ENCODE measurements at places on chromosomes 4 and X. TPM values are rescaled to one million over a fixed set of nuclear protein-coding genes. Genes with fewer than 3 reads are reported as not detected.

Gene GAB3
- polyA plus RNA-seq = 9.3 TPM

Gene STAP1
- 11.4 TPM for polyA plus RNA-seq

Gene SHOX
- not detected for polyA plus RNA-seq

Gene GJB1
- polyA plus RNA-seq = not detected

Gene CCKAR
- not detected for polyA plus RNA-seq

Gene PRSS12
- polyA plus RNA-seq = not detected

Gene PHKA1
- not detected for polyA plus RNA-seq

Gene ERCC6L
- 0.38 TPM for polyA plus RNA-seq

Gene PLP2
- polyA plus RNA-seq = 64.6 TPM

GRCh38 chrX:153494541-153495361 is at the start of gene BGN:
Gene BGN, plus strand, starts transcription at chrX:153494980. Its CDS starts 9,652 bp downstream, at chrX:153504632.
- DNase-seq = no peak

- DNase-seq = no peak
Observed at GRCh38 chr4:54230484-54231418, 1.7 kb downstream of the PDGFRA start.

DNA sequence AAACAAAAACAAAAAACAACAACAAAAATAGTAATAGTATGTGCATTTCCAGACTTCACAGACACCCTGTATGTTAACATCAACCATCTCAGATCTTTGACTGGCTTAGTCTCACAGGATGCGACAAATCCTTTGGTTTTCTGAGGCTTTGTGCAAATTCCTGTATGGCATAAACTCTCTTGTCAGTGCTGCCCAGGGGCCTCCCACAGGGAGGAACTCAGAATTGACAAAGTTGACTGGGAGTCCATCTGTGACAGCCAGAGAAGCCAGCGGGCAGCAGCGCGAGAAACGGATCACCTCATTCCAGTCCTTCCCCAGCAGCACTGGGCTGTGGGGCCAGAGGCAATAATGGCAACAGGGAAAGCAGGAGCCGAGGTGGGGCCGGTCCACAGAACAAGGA is 19.1 kb upstream of the DDX3X start:
- no peak for DNase-seq

GRCh38 chr4:120491481-120491880 is 424.8 kb upstream of the MAD2L1 start:
- no peak for DNase-seq

DNA sequence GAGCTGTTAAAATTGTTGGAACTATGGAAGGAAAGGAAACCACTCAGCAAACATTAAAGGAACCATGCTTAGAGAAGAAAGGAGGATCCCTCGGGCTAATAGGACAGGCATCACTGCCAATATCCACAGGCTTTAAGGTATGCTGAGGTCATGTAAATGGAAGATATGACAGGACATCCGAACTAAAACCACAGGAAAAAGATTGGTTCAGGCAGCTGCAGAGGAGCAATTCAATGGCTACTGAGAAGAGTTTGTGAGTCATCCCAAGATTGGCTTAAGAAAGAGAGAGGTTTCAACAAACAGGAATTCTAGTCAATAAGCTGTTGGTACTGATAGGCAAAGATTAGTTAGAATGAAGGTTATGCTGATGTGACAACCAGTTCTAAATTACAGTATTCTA is 106.4 kb upstream of the FAM241A start:
- DNase-seq = no peak

DNA sequence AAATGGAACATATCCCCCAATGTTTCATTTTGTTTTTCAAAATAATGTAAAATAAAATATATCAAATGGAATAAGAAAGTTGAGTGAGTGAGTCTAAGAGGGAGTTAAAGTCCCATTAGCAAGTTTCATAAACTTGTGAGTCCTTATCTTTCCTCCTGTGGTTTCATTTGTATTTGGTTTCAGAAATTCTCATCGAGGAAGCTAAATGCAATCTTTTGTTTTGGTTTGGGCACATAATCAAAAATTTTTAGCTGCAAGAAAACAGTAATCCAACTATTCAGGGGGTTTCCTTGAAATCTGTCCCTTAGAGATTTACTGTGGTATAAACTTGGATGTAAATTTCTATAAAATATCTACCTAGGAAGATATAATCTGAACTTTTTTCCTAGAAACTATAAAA is 124.2 kb downstream of the CAMK2D start:
- peak; percentile 1 for DNase-seq

- DNase-seq = no peak
Observed at GRCh38 chr4:158346576-158346975, 136.3 kb downstream of the TMEM144 start.

DNA sequence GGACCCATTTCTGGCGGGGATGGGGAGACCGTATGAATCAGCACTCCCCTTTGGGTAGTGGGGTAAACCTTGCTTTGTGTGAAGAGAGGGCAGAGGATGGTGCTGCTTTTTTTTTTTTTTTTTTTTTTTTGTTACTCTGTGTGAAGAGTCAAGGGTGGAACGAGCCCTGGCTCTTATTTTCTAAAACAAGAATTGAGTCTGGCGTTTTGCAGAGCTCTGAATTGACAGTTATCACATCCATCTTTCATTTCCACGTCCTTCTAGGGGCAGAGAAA is 1.2 kb downstream of the SLAIN2 start:
- peak; percentile 24 for DNase-seq

- no peak for DNase-seq
Observed at GRCh38 chrX:335758-336155, 17.2 kb upstream of the GTPBP6 start.

- DNase-seq = no peak
Observed at GRCh38 chr4:38857354-38858096, 908 bp upstream of the TLR6 start.
